Activated naive CD8-positive, alpha-beta T cell treated with anti-CD3 and anti-CD28 coated beads, Interleukin-2, amount 10 ng/mL, durations not matched to agents 7 days and 5 days (primary cell): ENCODE measurements at places on chromosomes 2 and 18. TPM values are rescaled to one million over a fixed set of nuclear protein-coding genes. Genes with fewer than 3 reads are reported as not detected.

MROH2A gene
- not detected for total RNA-seq

DNA sequence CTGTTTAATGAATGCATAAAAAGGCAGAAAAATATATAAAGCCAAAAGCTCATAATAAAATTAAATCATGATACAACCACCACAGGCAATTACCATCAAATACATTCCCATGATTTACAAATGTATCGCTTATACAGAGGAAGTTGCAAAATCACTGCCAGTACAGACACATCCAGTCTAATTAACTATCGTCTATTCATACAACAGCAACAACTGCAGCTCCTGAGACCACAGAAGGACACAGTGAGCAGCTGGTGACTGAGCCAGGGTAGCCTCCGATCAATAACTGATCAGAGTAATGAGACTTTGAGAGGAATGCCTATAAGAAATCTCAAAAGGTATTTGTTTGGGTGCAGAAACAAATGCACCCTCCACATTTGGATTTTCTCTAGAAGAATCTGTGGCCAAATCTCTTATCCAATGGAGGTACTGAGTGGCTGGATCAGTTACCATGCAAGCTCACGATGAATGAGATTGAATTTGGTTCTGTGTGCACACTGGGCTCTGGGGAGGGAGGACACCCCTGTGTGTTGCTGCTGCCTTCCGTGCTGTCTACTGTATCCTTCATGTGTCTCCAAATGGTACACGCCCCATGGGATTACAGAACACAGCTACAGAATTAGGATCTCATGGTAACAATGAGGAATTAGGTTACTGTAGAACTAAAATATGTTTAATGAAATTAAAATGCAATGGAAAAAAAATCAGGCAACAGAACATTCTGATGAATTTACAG, 119.6 kb downstream of the MBP start:
- no peak for DNase-seq

- no peak for DNase-seq
Measured at GRCh38 chr2:195756218-195756942, 99.4 kb downstream of the SLC39A10 start.

- DNase-seq, result no peak
Measured at GRCh38 chr2:186573531-186573930, 16.3 kb upstream of the ITGAV start.

- DNase-seq, result no peak
Measured at GRCh38 chr2:222715742-222716141, 44.3 kb downstream of the MOGAT1 start.

DNA sequence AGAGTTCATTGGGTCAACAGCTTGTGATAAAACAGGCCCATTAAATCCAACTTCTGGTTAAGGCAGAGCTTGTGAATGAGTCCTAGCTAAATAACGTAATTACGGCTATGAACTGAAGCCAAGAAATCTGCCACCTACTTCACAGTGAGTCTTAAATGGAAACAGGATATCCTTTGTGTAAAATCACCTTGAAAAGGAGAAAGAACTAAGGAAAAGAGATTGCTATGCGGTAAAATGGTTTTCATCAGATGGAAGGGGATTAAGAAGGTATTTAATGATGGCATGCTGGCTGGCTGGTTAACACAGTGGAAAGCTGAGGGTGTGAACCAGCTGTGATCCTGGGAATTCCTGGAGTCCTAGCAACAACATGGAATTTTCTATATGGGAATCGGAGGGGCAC, 156.6 kb downstream of the DOK6 start:
- no peak for DNase-seq

DNA sequence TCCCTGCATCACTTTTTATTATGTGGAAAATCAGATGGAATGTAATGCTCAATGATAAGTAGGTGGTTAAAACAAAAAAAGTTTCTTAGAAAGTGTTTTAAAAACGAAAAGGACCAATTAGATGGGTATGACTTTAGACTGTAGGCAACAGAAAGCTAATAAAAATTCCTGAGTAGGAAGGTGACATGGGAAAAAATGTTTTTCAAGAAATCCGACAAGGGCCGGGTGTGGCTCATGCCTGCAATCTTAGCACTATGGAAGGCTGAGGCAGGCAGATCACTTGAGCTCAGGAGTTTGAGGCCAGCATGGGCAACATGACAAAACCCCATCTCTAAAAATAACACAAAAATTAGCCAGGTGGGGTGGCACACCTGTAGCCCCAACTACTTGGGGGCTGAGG, 126.1 kb downstream of the THADA start:
- no peak for DNase-seq

GRCh38 chr2:241935774-241936173, 66.2 kb downstream of the RTP5 start:
- no peak for DNase-seq

CRYGC gene
- not detected for total RNA-seq

CNTNAP5 gene
- total RNA-seq, result not detected

- DNase-seq, result no peak
Measured at GRCh38 chr2:205908212-205909183, 177.5 kb downstream of the INO80D start.

ANKRD30B gene
- not detected for total RNA-seq

TWIST2 gene
- not detected for total RNA-seq

DNA sequence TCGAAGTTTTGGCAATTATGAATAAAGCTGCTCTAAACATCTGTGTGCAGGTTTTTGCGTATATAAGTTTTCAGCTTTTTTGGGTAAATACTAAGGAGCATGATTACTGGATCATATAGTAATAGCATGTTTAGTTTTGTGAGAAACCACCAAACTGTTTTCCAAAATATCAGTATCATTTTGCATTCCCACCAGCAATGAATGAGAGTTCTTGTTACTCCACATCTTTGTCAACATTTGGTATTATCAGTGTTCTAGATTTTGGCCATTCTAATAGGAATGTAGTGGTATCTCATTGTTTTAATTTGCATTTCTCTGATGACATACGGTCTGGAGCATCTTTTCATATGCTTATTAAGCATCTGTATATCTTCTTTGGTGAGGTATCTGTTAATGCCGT, 143.4 kb upstream of the MYO3B start:
- no peak for DNase-seq

CYP26B1 gene
- total RNA-seq, result not detected

DNA sequence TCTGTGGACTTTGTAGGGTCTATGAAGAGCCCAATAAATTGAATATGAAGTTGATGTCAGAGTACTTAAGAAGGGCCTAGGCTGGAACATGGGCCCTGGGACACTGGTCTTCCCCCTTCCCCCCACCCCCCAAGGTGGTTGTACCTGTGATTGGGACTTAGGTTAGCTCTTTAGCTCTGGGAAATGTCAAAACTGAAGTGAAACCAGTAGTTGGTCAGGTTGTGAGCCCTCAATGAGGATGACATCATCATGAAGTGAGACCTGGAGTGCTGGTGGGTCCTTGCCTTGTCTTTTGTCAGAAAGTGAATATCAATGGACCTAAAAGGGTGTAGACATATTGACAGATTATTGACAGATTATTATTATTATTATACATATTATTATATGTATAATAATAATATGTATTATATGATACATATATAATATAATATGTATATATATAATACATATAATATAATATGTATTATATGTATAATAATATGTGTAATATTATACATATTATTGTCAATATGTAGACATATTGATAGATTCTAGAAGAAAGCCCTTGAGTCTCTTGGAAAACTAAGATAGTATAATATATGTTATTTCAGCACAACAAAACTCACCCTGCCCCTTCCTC, 5.4 kb downstream of the MARS2 start:
- DNase-seq, result no peak

- DNase-seq, result no peak
Measured at GRCh38 chr18:79521416-79522205, 125.9 kb downstream of the NFATC1 start.

UGT1A3 gene
- not detected for total RNA-seq

IL1RL1 gene
- total RNA-seq, result not detected

IL36G gene
- not detected for total RNA-seq

GRCh38 chr18:5197032-5197434, at the start of gene AKAIN1:
Gene AKAIN1, minus strand, starts transcription at chr18:5197257. Its CDS starts 204 bp downstream, at chr18:5197053.
- peak; percentile 63 for DNase-seq

ANKAR gene
- total RNA-seq, result 8.8 TPM

DNA sequence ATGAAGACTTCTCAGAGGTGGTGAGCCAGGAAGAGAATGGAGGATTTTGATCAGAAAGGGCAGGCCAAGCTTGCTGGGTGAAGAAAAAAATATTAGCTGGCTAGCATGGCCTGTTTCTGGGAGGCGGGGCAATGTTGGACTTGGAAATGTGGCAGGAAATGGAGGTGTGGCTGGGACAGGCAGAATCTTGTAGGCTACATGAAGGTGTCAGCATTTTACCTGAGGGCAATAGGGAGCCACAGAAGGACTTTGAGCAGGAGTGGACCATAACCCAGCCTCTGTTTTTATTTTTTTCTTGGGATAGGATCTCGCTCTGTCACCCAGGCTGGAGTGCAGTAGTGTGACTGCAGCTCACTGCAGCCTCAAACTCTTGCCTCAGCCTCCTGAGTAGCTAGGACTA, 31.7 kb downstream of the EMX1 start:
- no peak for DNase-seq

DNA sequence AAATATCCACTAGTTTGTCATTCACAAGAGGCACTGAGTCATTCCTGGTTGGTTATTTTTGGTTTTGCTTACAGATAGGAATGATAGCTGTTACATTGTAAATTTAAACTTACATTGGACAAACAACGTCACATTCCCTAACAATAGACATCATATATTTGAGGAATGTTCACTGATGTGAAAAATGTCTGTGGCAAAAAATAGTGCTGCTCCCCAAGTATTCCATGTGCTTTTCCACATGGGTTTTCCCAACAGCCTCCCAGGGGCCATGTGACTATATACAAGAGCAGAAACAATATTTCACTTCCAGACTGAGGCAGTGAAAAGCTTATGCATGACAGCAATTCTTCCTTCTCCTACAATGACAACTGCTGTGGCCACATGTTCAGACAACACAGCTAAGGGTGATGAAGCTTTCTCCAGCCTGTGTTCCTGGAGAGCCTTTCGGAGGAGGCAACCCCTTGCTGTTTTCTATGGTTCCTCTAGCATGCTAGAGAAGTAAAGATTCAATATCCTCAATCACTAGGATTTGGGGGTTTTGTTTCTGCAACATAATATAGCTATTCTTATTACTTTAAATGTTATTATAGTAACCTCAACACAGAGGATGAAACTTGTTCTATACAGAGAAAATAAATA, 202.7 kb downstream of the PTH2R start:
- DNase-seq, result no peak

DNA sequence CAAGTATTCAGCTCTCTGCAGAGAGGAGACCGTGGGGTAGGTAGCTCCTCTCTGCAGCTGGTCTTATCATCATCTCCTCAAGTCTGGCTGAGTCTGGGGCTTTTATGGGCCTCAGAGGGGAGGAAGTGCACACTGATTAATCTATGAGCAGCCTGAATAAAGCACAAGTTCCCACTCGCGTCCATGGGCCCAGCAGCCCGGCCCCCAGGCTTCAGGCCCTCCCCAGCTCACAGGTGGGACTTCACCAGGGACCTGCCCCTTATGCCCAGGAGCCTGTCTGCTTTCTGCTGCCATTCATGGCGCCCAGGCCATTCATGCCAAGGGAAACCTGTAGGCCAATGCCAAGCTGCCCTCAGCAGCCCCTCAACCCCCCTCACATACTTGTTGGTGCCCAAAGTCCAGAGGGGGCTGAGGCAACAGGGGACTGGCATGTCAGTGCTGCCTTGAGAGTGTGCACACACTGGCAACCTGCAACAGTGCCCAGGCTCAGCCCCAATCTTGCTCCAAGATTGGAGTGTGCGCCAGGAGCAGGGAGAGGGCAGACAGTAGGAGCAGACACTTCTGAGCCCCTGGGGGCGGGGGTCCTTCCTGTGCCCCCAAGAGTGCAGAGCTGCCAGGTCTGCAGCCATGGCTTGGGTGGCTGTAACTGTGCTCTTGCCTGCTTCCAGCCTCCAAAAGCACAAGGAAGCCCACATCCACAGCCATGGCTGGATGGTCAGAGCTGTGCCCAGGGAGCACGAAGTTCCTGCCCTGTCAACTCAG, 375.6 kb upstream of the VWC2L start:
- DNase-seq, result no peak

DNA sequence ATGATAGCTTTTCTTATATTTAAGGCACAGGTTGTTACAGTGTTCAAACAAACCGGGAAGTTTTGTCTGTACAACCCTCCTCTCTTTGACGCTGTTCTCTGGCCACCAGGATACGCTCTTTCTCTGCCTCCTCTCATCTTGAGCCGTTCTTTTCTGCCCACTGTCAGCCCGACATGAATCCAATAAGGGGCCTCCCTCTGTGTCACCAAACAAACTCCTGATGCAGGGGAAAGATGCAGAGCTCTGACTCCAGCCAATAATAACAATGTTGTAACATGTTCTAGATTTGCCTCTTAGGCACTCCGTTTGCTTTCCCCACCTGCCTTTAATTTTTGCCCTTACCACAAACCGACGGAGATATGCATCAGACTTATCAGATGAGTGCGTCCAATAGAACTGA, 449.3 kb downstream of the SLC4A3 start:
- no peak for DNase-seq

- DNase-seq, result no peak
Measured at GRCh38 chr2:71535526-71535925, 82.2 kb downstream of the DYSF start.
